ENCODE measurements at places on chromosomes 3 and 15.
A peak's percentile ranks its signal among the peaks of the same experiment; 100 is the strongest.

- peak; percentile 69 for DNase-seq
These were observed 25.9 kb downstream of the SMAD3 start for GRCh38 chr15:67091071-67091979.

DNA sequence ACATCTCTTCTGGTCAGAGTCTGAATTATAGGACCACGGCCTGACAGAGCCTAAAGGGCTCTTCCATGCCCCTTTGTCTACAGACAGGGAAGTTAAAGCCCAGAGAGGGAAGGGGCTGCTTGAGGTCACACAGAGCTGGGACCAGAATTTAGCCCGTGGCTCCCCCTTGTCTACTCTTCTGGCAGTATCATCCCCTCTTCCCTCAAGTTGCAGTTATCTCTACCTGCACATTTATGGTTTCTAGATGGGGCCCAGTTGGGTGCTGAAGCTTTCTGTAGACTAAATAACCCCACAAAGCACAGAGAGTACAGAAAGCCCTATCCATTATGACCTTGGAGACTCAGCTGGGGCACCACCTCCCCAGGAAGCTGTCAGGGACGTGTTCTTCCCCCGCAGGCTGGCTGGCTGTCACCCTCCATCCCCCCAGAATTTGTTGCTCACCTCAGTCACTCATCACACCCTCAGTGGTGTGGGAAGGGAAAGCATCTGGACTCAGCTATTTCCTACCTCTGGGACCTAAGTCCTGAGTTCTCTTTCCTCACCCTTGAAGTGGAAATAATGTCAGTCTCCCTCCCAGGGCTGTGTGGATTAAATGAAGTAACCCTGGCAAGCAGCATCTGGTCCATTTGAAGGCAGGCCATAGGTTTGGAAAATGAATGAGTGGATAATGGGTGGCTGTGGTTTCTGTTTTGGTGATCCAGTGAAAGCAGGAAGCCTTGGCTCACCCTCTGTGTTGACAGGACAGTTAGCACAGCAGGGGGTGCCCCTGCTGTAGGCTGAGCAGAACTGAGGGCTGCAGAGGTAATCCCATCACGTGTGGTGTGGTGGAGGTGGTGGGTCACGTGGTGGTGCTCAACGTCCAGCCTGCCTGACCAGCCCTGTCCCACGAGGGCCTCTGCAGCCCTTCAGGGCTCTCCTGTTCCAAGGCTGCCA lies 16.3 kb downstream of the ACOX2 start:
- no peak for DNase-seq

DNA sequence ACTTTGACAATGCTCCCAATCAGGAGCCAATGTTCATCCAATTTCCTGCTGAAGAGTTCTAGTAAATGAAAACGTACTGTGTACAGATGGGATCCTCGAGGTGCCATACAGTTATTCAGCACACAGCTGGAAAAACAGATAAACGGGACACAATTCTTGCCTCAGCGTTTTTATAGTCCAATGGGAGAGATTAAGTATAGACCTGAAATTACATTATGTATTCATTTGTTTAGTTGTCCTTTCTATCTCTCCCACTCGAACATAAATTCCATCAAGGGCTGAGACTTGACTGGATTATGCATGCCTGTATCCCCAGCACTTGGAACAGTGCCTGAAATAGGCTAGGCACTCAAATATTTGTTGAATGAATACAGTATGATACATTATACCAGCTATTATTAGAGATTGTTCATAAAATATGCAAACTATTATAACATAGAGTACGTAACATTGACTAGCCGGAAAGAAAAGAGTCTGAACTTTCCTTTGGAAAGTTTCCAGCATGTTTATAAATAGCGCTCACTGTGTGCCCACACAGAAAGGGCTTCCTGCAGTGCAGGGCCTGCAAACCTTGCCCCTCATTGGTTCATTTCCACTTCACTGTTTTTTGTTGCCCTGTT lies 27.4 kb upstream of the SNTN start:
- DNase-seq = no peak

DNA sequence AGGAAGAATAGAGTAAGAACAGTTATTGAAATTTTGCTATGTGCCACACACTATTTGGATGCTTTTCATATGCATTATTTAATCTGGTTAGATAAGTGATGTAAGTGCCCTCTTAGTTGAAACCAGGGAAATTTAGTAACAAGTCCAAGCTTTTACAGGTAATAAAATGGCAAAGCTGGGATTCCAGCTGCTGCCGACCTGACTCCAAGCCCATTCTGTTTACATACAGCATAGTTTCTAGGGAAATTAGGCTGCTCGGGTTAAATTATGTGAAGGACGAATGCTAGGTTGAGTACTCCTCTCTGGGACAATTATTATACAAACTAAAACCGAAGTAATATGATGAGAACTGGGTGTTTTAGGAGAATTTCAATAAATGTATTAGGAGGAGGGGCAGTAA lies 38.7 kb upstream of the FAH start:
- no peak for DNase-seq

DNA sequence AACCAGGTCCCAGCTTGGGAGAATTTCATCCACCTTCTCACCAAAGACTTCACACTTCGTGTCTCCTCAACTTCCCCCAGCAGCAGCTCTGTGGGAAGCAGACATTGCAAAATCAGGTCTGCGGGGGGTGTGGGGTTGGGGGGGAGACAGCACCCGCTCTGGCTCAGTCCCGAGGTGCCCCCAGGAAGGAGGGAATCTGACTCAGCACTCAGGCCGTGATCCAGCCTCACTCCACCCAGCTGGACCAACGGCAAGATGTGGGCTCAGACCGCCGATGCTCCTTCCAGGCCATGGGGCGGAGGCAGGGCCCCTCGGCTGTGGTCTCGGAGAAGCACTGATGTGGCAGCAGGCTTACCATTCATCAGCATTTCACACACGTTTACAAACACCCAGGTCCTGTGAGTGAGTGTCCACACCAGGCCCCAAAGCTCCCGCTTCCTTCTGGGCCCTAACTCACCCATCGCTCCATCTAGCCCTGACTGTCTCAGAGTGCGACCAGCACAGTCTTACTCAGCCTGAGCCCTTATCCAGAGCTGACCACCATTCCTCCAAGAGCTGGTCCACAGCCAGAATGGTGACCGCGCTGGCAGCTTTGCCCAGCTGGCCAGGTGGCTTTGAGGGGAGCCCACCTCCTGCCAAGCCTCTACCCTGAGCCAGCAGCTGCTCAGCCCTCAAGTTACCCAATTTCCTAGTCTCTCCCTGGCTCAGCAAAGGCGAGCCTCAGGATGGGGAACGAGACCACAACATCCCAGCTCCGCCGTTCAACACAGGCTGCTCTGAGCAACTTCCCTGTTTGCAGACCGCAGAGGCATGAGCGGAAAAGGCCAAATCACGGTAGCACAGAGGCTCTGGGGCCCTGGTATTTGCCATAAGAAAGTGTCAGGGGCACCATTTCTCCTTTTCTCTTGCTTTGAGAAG lies 3.3 kb downstream of the STAB1 start:
- no peak for DNase-seq

DNA sequence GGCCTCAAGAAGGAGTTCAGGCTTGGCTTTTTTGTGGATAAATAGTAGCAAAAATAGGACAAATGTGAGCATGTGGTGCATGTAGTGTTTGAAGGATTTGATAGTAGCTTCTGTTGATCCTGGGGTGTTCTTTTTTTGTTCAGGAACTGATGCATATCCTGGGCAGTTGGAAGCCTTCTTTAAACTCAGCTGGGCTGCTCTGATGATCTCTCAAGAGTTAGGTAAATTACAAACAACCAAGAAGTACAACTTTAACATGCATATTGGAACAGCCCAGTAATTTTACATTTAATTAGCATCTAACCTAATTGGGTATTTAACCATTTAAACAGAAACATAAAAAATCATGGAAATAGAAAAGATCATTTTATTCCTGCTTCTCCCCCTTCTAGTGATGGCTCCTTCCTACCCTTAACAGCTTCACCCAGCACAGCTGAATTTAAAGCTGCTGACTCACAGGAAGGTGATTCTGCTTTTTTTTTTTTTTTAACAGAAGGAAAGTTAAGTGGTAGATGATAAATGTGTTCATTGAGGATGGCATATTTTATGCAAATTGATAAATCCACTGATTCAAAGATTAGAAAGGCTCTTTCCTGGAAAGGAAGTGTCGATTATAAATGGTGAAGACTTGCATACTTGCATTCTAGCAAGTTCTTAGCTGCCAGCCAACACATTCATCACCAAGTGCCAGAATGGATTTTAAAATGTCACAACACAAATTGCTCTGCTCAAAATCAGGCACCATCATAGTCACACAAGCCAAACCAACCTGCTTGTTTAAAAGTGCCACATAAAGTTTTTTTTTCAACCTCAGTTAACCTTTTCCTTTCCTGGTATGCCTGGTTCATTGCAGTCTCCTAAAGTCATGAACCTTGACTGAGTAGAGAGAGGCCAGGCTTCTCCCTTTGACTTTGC lies 20.0 kb downstream of the SLC35G2 start:
- no peak for DNase-seq

- DNase-seq = no peak
These were observed 12.1 kb downstream of the TBC1D2B start for GRCh38 chr15:78065284-78065872.

DNA sequence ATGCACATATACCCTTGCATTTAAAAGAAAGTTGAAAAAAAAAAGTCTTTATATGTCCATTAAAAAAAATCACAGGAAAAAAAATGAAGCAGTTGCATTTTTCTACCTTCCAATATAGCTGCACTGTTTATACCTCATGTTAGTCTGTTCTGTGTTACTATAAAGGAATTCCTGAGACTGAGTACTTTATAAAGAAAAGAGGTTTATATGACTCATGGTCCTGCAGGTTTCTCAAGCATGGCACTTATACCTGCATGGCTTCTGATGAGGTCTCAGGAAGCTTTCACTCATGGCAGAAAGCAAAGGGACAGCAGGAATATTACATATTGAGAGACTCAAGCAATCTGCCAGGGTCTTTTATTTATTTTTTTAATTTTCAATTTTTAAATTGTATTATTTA lies 277.2 kb upstream of the BCHE start:
- DNase-seq = no peak

DNA sequence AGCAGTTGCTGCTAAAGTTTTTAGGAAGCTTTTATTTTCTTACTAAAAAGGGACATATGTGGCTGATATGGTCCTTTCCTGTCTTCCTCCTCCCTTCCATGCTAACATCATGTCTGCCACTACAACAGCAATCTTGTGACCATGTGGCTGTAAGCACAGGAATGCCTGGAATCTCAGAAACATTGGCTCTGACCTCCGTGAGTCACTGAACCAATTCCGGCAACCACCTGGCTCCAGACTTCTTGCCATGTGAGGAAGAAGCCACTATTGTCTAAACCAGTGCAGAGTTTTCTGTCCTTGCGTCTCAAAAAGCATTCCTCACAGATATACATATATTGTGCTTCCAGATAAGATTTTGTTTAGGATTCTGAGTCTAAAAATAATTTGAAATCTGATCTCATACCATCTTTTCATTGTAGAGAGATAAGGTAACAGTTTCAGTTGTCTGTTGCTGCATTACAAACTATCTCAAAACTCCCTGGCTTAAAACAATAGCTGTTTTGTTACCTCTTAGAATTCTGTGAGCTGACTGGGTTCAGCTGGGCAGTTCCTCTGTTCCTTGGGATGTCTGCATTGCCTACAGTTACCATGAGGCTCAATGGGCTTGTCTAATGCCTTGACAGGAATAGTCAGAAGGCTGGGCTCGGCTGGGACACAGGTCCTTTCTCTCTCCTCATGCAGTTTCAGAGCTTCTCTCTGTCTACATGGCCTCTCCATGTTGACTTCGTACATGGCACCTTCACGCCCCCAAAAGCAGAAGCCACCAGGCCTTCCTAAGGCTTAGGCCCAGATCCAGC lies 77.3 kb upstream of the MAGI1 start:
- no peak for DNase-seq

DNA sequence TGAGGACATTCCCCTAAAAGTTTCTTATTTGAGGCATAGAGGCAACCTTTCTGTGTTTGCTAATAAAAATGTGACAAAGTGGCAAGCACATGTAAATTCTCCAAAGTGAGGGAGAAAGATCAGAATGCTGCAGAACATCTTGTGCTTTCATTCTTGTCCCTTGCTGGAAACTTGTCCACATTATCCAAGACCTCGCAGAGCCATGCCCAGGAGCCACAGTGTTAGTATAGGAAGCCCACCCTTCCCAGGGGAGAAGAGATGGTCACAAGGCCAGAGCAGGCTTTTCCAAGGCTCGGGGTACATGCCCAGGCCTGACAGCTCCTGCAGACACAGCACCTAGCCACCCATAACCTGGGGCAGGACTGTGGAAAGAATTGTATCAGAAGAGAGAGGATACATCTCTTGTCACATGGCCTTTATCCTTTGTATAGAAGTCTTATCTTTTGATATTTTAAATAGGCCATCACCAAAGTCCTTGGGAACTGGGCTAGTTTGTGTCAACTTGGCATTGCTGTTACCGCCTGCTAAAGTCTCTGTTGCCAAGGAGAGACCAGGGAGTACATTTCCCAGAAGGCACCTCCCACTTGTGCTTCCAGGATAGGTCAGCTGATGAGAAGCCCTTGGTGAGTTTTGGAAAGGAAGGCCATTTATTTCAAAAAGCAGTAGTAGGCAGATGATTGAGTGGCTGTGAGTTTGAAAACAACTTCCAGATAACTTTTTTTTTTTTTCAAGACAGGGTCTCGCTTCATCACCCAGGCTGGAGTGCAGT lies 10.5 kb downstream of the DLEC1 start:
- no peak for DNase-seq

DNA sequence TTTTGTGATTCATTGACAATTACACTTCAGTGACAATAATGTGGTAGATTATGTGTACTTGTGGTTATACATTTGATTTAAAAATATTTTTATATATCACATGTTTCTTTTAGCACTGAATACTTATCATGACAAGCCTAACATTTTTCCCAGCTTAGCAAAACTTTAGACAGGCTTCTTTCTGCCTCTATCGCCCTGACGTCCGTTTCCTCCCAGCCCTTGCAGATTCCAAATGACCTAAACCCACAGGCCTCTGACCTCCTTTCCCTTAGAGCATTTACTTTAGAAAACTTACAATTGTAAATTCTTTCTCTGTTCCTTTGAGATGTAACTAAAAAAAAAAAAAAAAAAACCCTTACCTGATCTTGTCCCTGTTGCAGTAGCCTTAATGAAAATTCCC lies 326.1 kb downstream of the UNC13C start:
- DNase-seq = no peak

- no peak for DNase-seq
These were observed 3.7 kb downstream of the SORD start for GRCh38 chr15:45026651-45027190.

DNA sequence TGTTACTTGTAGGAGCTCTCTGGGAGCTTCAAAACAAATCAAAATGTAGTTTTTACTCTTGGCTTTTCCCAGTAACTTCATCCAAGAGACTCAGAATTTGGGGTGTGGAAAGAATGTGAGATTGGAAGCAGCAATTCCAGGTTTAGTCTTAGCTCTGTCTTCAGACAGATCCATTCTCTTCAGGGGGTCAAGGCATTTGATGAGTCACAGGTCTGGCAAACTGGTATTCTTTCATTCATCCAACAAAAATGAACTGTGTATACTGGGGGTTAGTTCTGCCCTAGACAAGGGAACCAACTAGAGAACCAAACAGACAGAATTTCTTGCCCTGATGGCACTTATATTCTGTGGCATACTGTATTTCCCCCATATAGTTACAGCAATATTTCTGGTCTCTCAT lies 36.3 kb upstream of the CADPS start:
- no peak for DNase-seq
